ENCODE measurements at places on chromosomes 7 and 10.

DNA sequence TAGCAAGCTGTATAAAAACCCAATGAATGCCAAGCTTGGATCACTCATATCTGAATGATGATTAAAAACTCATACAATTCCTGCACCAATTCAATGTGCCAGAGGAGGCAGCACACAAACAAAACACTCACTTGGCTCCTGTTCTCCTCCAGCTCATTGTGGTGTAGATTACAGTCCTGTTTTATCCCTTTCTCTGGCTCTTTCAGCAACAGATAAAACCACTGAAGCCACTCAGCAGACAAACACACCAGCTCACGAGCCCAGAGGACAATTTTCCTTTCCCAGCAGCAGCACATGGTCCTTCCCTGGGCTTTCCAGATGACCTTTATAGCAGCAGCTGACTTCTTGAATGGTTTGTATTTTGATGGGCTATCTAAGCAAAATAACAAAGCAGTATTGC is 107.3 kb upstream of the STARD3NL start:
- no peak for DNase-seq

GRCh38 chr7:21934808-21935207 is 10.9 kb downstream of the CDCA7L start:
- DNase-seq: no peak

- DNase-seq: no peak
These were observed 464.7 kb upstream of the CELF2 start for GRCh38 chr10:10552948-10553347.

DNA sequence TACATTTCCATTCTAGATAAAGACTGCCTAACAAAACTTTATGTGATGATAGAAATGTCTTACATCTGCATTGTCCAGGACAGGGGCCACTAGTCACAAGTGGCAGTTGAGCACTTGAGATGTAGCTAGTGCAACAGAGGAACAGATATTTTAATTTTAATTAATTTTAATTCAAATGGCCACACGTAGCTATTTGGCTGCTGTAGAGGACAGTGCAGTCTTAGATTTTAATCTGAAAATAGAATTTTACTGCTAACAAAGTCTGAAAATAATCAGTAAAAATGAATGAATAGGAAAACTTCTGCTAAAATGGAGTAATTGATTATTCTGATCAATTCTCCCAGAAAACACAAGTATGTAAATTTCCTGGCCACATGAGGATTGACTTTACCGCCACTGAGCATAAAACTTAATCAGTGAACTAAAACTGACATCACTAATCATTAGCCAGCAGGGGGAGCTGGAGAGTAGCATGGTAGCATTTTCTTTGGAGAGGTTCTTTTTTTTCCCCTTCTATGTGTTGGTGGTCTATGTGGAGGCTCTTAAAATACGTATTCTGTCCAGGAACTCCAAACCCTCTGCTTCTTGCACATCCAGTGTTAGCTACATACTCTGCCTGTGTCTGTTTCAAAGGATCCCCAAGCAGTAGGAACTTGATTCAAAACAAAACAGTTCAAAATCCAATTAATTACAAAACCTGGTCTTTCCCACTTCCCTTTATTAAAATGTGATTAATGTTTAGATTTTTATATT is 52.1 kb downstream of the TSPAN12 start:
- peak; percentile 65 for DNase-seq

- no peak for DNase-seq
These were observed 357.3 kb downstream of the CRPPA start for GRCh38 chr7:16063716-16064675.

- DNase-seq: no peak
These were observed 18.0 kb upstream of the XPNPEP1 start for GRCh38 chr10:109941236-109941862.
